Activated gamma-delta T cell (primary cell): ENCODE measurements at places on chromosomes 7 and 10.

DNA sequence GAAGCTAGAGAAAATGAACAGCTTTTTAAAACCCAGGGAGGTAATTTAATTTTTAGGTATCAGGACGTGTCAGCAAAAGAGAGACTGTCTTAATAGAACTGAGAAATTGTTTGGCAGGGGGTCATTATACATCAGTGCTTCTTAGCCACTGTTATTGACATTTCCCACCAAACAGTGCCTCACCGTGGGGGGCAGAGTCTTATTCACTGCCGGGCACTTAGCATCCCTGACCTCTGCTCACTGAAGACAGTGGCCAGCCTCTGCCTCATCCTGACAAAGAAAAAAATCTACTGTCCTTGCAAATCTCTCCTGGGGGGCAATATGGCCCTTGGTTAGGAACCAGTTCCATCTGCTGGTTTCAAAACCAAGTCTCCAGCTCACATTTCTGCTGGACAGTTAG lies 14.2 kb upstream of the MKI67 start:
- no peak for DNase-seq

DNA sequence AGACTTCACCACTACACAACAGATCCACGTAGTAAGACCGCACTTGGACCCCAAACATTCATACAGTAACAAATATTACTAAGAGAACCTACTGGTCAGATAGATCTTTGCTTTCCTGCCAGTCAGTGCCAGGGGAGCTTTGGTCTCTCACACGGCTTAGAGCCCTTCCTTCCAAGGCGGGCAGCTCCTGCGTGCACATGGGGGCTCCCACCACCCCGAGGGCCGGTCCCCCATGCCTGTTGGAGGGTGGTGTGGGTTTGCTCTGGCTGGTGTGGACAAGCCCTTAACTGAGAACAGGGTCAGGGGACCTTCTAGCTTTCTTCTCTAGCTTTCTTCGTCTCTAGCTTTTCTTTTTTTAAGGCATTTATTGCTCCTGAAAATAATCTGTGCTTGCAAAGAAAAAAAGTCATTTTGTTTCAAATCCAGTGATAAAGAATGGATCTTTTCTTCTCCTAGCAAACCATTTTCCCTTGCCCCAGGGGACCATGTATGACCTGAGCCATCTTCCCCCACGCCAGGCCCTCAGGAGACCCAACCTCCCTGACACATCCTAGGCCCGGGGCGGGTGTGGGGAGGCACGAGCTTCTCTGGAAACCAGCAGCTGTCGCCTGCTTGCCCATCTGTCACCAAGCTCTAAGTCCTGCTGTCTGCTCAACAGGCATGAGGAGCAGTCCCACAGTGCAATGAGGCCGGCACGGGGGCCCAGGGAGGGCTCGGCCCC lies 591.1 kb downstream of the PTPRN2 start:
- DNase-seq, result no peak

- no peak for DNase-seq
These were observed 63.5 kb upstream of the C10orf90 start for GRCh38 chr10:126734015-126734414.

DNA sequence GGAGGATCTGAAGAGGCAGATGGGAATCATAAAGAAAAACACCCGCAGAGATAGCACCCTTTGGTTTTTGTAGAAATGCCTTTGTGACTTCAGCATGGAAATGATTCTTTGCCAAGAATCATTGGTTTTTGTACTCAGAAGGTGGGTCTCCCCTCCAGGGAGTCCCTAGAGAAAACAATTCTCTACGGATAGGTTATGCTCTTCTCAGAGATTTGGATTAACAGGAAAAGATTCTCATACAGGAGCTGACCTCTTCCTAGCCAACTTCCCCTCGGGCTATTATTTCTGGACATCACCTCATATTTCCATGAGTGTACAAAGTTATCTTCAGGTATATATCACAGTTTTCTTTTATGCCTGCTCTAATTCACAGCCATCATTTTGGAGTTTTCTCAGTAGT lies 274.2 kb upstream of the HABP2 start:
- DNase-seq, result no peak

GRCh38 chr10:32237644-32238345 lies 109.2 kb downstream of the EPC1 start:
- DNase-seq, result no peak

GRCh38 chr7:12303062-12303461 lies 92.0 kb downstream of the TMEM106B start:
- DNase-seq, result no peak

GRCh38 chr7:23332910-23333612 lies 33.9 kb downstream of the MALSU1 start:
- no peak for DNase-seq

DNA sequence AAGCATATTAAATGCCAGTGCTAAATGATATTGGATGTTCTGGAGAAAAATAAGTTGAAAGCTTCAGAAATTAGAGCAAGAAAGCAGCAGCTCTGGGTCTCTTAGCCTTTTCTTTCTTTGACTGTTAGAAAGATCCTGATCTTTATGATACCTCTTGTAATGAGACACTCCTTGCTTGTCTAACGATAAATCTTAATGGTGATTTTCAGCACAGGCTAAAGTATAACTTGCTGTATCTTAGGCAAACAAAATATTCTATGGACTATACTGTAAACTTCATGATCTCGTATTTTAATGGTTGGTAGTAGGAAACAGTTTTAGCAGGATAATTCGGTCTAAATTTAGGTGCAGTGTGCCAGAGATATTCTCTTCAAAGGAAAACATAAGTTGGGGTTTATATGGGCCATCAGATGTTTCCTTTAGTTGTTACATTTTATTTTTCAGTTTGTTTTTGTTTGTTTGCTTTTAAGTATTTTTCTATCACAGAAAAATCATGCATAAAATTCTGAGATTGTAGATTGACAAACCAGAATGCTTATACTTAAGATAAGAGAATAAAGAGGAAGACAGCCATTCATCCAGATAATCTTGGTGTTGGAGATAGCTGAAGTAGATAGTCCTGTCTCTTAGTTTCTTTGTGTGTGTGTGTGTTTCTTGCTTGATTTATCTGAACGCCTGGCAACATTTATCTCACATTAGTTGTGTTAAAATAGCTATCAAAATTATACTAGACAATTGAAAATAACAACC lies 4.7 kb downstream of the CASD1 start:
- no peak for DNase-seq

GRCh38 chr7:23369695-23370404 lies 70.7 kb downstream of the MALSU1 start:
- no peak for DNase-seq

DNA sequence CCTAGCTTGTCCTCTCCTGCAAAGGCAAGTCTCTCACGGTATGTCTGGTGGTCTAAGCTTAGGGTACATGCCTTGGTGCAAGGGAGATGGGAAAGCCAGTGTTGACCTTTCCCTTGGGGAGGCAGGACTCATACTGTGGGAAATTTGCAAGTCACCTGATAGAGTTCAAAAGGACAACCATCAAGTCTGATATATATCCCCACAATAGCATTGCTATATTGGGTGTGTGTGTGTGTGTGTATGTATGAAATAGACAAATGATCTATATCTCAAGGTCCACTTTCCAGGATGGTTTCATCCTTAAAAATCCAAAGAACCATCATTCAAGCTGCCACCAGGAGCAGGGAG lies 12.2 kb upstream of the FFAR4 start:
- no peak for DNase-seq
